ENCODE measurements at places on chromosomes 5 and 9. TPM values are rescaled to one million over a fixed set of nuclear protein-coding genes. Genes with fewer than 3 reads are reported as not detected.
A peak's percentile ranks its signal among the peaks of the same experiment; 100 is the strongest.

Gene ATP6V0E1
- polyA plus RNA-seq, result 177 TPM

Gene TCF7
- 9.7 TPM for polyA plus RNA-seq

Gene PCDHGA9
- polyA plus RNA-seq, result 1.9 TPM

DNA sequence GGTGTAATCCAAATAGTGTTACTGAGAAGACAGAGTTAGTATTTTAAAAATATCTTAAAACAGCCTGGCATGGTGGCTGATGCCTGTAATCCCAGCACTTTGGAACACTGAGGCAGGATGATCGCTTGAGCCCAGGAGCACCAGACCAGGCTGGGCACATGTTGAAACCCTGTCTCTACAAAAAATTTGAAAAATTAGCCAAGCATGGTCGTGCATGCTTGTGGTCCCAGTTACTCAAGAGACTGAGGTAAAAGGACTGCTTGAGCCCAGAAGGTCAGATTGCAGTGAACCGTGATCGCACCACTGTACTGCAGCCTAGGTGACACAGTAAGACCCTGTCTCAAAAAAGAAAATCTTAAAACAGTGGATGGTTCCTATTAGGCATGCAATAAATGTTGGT lies 12.4 kb downstream of the IFNA1 start:
- DNase-seq, result no peak

DNA sequence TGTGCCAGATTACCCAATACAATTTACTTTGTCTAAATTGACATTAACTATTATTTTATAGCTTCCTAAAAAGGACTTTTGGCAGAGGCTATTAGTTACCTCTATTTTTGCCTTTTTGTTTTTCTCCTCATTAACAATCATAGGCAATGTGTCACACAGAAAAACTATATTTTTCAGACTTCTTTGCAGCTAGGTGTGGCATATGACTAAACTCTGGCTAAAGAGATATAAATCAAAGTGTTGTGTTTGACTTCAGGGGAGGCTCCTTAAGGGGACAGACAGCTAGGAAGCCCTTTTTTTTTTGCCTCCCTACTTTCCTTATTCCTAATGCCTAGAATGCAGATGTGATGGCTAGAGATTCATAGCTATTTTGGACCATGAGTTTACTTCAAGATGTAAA lies 19.7 kb upstream of the GCNT4 start:
- DNase-seq, result no peak

DNA sequence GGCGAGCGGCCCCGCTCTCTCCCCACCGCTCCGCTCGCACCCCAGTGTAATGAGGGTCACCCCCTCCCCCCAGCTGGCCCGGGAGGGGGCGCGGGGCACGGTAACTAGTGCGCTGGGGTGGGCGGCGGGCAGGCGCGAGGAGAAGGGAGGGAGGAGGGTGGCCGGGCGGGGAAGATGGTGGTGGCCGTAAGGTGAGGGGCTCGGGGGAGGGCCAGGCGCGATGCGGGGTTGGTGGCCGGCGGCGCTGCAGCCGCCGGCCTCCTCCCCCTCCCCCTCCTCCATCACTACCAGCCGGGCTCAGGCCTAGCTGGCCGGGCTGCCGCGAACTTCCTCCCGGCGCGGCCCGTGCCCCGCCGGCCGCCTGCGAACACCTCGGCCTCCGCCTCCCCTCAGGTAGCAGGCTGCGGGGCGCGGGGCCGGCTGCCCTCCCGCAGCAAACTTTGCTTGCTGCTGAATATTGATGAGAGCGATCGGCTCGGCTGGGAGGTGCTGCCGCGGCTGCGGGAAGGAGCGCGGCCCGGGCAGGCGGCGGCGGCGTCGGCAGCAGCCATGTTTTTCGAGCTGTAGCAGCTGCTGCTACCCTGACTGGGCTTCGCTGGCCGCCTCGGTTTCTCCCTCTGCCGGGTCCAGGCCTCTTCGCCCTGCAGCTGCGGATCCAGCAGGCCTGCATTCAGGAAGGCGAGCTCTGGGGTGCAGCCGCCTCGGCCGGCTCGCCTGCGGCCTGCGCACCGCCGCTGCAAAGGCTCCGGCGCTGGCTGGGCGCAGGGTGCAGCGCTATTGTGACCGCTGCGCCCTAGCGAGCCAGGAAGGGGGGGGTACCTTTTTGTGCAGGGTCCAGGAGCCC lies 502 bp downstream of the NSD1 start:
- no peak for DNase-seq

DNA sequence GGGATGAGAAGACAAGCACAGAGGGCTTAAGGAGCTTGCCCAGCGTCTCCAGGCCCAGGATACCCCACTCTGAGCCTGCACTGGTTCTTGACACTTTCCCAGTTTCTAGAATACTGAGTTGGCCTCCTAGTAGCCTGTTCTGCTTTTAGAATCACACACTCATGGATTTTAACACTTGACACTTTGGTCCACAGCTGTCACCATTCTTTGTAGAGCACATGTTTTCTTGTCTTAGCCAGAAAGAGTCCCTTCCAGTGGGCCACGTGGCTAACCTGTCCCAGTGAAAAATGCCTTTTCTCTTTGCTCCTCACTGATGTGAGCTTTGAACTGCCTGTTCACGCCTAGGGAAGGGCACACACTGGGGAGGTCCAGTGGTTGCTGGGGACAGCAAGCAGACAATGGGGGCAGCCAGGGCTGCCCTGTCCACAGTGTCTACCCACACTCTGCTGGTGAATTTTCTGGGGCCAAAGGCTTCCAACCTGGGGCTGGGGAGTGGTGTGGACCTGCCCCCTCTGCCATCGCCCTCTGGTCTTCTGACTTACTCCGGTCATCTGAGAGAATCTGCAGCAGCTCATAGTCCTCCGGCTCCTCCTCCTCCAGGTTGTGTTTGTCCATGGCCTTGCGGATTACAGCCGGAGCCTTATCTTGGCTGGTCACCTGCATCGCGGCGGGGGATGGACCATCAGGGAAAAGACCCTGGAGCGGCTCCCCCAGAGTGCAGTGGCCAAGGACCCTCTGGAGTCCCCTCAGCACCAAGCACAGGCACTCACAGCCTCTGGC lies 21.1 kb downstream of the RALGDS start:
- DNase-seq, result peak; percentile 56

DNA sequence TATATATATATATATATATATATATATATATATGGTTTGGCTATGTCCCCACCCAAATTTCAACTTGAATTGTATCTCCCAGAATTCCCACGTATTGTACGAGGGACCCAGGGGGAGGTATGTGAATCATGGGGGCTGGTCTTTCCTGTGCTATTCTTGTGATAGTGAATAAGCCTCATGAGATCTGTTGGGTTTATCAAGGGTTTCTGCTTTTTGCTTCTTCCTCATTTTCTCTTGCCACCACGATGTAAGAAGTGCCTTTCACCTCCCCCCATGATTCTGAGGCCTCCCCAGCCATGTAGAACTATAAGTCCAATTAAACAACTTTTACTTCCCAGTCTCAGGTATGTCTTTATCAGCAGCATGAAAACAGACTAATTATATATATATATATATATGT lies 52.3 kb upstream of the ADAMTS2 start:
- no peak for DNase-seq

DNA sequence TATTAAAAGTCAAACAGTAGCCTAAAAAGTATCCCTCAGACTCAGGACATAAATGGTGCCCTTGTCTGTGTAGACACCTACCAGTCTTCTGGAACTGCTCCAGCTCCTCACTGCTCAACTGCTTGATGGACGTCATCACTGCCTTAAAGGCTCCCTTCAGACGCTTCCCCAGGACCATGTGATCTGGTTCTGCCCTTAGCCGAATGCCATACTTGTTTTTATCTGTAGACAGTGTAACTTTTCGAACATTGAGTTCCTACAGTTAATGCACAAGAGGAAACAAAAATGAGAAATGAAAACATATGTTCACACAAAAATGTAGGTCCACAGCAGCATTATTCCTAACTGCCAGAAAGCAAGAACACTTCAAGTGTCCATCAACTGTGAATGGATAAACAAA lies 46.2 kb downstream of the IARS1 start:
- DNase-seq, result no peak

DNA sequence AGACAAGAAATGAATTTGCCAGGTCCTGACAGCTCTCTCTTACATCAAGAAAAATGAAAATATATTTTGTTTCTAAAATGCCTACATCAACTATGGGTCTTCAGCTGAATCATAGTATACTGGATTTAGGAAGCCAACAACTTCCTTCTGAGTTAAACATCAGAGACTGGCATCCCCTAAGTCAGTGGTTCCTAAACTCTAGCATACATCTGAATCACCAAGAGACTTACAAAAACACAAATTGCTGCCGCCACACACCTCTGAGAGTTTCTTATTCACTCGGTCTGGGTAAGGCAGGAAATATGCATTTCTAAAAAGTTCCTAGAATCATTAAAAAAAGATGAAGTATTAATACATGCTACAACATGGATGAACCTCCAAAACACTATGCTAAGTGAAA lies 60.4 kb upstream of the TMEM252 start:
- no peak for DNase-seq
